ENCODE measurements at places on chromosomes 1 and 21.

DNA sequence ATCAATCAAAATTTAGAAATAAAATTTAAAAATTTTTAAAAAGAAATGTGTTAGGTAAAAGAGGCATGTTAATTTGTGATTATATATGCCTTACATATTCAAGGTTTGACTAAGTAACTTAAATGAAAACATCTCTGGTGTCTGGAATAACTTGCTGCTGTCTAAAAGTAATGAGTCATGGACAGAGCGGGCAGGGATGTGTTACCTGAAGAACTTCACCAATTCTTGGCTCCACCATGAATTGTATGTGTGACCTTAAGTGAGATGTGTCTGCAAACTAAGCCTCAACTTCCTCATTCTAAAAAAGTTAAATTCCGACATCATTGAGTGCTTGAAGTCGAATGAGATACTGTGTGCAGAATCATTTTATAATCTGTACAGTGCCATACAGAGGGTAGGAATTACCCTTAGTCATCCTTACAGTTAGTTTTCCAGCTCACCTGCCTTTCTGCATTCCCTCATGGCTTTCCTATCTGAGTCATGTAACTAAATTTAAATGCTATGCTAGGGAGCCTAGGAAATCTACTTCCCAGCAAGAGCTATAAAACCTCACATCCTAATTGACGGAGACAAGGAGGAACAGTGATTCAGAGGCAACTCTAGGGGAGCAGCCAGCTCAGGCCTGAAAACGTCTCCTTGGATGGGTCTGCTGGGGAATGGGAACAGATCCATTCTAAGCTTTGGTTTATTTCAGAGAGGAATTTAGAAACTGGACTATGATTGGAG, 100.7 kb upstream of the TSPAN2 start:
- DNase-seq: peak; percentile 64

DNA sequence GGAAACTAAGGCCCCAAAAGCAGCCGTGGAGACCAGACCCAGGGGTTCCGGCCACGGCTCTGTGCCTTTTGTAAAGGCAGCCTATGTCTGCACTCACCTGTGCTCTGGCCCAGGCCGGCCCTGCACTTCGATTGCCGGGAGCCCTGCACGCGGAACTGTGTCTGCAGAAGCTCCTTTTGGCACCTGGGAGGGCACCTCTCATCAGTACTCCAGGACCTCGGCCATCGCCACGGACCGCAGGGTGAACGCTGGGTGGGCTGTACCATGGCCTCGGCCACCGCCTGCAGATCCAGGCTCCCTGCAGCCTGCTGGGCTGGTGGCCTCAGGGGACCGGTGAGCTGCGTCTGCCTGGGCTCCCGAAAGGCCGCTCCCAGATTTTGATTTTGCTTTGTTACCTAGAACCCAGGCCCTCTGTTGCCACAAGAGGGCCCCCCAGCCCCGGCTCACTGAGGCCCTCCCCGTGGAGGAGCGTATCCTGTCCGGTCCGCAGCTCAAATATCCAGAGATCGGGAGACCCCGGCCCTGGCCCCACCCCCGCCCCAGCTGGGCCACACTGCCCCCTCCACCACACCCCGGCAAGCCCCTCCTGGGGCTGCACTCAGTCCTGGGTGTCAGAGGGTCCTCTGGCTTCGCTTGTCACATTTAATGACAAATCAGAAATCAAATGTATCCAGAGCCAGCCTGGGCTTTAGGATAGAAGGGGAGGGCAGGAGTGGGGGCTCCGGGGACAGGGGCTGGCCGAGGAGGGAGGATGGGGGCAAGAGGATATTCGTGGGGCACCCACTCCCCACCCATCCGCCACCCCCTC, 60.2 kb upstream of the PDE9A start:
- peak; percentile 60 for DNase-seq

- DNase-seq: no peak
Measured at GRCh38 chr21:14741256-14741655, 195.1 kb upstream of the SAMSN1 start.

GRCh38 chr1:44283524-44284173, 70.4 kb downstream of the DMAP1 start:
- DNase-seq: no peak

- no peak for DNase-seq
Measured at GRCh38 chr1:95941121-95941798, 707.2 kb downstream of the RWDD3 start.

- no peak for DNase-seq
Measured at GRCh38 chr1:8910331-8910730, 31.8 kb upstream of the ENO1 start.

DNA sequence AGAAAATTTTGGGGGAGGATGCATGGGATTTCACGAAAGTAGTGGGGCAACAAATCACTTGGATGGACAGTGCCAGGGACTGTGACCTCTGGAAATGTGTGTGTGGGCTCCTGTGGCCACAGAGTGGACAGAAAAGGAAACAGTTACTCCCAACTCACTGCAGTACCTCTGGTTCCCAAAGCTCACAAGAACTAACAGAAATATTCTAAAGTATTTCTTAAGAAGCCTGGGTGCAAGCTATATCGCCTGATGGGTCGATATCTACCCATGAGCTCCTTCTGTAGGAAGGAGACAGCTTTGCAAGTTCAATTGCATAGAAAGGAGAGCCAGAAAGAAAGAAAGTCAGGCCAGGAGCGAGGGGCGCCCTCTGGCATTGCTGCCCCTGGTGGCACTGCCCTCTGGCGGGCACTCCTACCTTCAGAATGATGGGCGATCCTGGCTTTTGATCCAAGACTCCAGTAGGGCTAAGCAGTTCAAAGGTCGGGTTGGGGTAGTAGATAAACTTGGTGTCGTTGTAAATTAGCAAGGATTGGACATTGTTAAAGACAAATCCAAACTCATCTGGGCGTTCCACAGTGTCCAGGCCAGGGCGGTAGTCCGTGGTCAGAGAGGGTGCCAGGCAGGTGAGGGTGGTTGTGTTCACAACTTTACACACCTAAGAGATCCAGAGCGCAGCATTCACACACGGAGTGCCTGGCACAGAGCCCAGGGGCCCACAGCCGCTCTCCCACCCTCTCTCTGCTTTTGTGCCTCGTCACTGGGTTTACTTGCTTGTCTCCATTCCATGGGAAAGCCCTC, 134.7 kb upstream of the CD34 start:
- DNase-seq: peak; percentile 36
